Left ventricle myocardium inferior (tissue), 1 donor: ENCODE measurements at places on chromosomes 12 and 14. TPM values are rescaled to one million over a fixed set of nuclear protein-coding genes. Genes with fewer than 3 reads are reported as not detected.

- no peak for DNase-seq
Observed at GRCh38 chr14:77141214-77142004, at the start of gene ZDHHC22. TSS of gene ZDHHC22 (minus strand) at chr14:77141791. CDS start at chr14:77139738, 2,053 bp downstream.

GRCh38 chr12:71295953-71296352, 138.2 kb upstream of the TSPAN8 start:
- no peak for DNase-seq

DNA sequence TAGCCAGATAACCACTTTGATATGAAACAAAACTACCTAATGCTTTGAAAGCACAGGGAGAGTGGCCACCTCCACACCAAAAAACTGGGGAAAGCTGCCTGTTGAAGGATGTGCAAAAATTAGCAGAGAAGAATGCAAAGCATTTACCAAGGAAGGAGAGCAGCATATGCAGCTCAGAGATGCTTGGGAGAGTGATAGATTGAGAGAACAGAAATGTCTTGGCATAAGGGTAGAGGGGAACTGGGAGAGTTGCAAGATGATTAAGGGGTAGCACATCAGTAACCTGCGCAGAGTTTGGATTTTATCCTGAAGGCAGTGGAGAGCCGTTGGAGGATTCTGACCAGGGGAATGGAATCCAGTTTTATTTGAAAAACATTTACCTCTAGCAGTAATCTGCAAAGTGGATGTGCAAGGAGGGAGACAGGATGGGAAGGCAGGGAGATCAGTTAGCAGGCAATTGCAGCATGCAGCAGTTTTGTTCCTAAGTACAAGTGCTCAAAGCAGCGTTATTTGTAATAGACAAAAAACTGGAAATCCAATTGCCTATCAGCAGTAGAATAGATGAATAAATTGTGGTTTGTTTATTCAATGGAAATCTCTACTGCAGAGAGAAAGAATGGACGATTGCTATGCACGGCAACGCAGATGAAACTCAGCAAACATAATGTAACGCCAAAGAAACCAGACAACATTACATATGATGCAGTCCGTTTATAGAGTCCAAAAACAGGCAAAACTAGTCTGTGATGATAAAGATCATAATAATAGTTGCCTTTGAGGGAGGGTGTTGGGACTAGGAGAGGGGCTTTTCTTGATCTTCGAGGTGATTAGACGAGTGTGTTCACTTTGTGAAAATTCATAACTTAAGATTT, 81.5 kb downstream of the BHLHE41 start:
- no peak for DNase-seq

DNA sequence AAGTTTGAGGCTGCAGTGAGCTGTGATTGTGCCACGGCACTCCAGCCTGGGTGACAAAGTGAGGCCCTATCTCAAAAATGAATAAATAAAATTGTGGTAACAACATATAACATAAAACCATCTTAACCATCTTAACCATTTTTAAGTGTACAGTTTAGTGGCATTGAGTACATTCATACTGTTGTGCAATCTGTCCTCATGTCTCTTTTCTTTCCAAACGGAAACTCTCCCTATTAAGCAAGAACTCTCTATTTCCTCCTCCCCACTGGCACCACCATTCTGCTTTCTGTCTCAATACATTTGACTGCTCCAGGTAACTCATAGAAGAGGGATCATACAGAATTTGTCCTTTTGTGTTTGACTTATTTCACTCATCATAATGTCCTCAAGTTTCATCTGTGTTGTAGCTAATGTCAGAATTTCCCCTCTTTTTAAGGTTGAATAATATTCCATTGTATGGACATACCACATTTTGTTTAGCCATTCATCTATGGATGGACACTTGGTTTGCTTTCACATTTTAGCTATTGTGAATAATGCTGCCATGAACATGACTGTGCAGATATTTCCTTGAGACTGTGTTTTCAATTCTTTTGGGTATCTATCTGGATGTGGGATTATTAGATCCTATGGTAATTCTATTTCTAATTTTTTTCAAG, 4.4 kb upstream of the MARK3 start:
- DNase-seq = no peak

- no peak for DNase-seq
Observed at GRCh38 chr14:79510659-79511058, 700.6 kb downstream of the DIO2 start.

DNA sequence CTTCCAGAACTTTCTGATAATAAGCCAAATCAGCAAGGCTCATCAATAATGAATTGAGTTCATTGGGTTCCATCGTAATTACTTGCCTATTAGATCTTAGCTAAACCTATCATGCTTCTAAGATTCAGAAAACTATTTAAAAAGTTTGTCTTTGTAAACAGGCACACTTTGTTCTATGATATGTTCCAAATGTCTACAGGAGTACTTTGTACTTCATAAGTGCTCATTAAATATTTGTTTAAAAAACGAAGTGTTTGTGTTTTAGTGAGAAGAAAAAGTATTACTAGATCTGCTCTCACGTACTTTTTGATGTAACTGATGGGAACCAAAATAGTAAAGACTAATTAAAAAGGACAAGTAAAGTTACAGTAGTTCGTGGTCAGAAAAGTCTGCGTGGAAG, 172.8 kb upstream of the FLRT2 start:
- no peak for DNase-seq

DNA sequence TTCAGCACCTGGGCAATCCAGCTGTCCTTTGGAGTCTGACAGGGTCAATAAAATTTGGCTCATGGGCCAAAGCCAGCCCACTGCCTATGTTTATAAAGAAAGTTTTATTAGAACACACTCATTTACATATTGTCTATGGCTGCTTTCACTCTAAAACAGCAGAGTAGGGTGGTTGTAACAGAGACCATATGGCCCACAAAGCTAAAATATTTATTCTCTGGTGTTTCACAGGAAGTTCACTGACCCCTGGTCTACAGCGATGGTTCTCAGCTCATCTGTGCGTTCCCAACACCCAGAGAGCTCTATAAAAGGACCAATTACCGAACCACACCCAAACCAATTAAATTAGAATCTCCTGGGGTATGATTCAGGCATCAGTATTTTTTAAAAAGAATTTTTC, 37.7 kb upstream of the RTRAF start:
- DNase-seq = no peak

- DNase-seq = no peak
Observed at GRCh38 chr14:69997849-69998248, 118.6 kb downstream of the SMOC1 start.

DNA sequence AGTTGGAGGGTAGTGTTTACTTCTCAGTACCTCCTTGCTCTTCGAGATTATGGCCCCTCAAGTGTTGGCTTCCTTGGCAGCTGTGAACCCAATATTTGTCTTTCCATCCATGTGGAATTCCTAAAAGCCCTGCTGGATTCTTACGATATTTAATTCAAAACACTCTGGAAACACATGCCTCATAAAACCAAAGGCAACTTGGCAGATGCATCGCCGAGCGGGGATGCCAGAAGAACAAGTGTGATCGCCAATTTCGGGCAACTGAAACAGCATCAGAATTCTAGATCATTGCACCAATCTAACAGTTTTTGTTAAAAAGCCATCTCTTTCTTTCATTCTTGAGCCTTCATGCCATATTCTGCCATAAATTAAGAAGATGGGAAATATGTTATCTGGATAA, 934.4 kb downstream of the AACS start:
- DNase-seq = no peak

DNA sequence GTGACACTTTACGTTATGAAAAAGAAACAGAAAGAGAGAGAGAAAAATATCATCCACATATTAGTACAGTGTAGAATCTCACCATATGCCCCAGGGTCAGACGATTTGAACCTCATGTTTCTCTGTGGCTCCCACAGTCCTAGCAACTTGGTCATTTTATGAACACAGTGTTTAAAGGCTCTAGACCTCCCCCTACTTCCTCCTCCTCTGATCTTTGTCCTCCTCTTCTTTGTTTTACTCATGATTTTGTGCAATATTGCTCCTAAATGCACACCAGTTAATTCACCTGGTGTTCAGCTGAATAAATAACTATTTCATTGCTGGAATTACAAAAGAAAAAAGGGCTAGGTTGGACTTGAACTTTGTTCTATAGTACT, 18.2 kb downstream of the GLT1D1 start:
- DNase-seq = no peak

- no peak for DNase-seq
Observed at GRCh38 chr14:21988413-21988812, 314.8 kb upstream of the OR4E1 start.

GRCh38 chr12:105820429-105821125, 318.2 kb downstream of the NUAK1 start:
- no peak for DNase-seq

DNA sequence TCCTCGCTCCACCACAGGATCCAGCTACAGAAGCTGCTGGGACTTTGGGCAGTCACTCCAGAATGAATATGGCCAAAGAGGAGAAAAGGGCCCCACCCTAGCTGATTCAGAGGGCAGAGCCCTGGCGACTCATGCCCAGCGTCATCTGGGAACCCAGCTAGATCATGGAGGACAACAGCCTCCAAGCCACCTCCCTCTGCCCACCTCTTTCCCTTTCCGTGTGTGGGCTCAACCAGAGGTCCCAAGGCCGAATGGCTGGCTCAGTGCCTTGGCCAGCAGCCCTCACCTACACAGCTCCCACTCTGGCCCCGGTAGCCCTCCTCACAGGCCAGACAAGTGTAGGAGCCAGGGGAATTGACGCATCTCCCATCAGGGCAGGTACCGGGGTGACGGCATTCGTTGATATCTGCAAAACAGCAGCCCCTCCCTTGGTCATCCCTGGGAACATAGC, 17.4 kb downstream of the ISCA2 start:
- DNase-seq = no peak

GRCh38 chr12:14695715-14696141, 671 bp downstream of the GUCY2C start:
- no peak for DNase-seq

DNA sequence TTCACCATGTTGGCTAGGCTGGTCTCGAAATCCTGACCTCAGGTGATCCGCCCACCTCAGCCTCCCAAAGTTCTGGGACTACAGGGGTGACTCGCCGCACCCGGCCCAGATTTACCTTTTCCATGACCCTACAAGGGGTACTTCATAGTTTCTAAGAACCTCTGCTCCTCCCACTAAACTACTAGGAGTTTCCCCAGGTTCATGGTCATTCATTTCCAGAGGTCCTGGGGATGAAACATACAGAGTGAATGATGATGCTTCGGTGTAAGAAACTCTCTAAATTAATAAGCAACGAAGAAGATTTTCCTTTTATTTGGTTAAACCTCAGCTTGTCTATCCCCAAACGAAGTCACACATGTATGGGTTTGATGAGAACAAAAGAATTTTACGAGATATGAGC, 56.9 kb downstream of the AMN start:
- no peak for DNase-seq

DNA sequence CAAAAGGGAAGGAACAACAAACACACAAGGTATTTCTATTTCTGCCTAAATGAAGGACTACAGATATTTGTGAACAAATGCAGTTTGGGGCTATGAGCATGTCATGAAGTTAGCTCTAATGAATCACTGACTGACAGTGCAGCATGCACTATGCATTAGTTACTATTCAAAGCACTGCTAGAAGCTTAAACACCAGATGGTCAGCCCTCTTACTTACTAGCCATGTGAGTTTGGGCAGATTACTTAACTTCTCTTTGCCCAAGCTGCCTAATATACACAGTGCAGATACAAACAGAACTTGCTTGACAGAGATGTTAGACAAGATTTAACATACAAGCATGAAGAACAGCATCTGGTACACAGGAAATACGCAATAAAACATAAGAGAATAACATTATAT, 96.0 kb downstream of the ATXN2 start:
- no peak for DNase-seq

GRCh38 chr12:28346567-28346966, 156.3 kb downstream of the CCDC91 start:
- DNase-seq = no peak

DNA sequence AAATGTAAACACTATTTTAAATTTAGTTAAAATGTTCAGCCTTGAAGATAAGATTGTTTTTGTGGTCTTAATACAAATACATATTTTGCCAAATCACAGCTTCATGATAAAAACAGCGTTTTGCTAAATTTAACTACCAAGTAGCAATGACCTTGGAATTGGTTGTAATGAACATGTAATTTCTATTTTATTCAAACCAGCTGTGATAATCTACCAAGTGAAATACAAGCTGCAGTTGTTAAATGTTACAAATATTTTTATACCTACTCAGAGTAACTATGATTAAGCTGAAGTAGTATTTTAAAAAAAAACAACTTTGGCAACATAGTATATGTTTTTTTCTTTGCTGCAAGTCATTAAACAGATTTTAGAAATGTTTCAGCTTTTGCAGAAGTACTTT, 96.2 kb downstream of the CPSF2 start:
- DNase-seq = no peak

GRCh38 chr12:31018106-31018789, 55.4 kb upstream of the DDX11 start:
- DNase-seq = no peak

DNA sequence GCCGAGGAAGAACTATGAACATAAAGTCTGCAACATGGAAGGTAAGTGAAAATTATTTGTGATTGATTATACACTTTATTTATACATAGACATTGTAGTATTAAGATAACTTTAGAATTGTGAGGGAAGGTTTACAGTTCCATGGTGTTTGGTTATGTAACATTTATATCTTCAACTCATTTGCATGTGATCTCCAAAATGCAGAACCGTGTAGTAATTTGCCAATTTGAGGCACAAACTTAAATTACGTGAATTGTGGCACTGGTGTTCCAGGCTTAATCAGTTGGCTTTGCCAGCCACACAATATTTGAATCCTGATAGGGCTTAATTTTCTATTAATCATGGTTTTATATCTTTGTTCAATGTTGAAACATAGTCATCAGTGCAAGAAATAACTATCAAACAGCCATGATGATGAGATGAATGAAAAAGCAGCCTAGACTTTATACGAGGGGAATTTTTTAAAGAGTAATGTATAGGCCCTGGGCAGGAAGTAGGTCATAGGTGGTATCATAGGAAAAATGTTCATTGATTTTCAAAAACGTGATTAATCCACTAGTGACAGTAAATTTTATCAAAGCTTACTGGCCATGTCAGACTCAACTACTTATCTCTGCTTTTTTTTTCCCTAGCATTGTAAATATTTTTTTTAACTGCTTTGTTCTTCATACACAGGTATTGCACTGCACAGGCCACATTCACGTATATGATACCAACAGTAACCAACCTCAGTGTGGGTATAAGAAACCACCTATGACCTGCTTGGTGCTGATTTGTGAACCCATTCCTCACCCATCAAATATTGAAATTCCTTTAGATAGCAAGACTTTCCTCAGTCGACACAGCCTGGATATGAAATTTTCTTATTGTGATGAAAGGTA, 31.7 kb downstream of the HIF1A start:
- no peak for DNase-seq

Gene WSCD2
- total RNA-seq = 0.14 TPM

Gene OASL
- total RNA-seq = 0.25 TPM

Gene MMP17
- 0.77 TPM for total RNA-seq

Gene HRK
- 0.77 TPM for total RNA-seq

Gene PTHLH
- total RNA-seq = 3.7 TPM

Gene LHX5
- total RNA-seq = not detected

Gene TAS2R43
- not detected for total RNA-seq

Gene TNFAIP2
- total RNA-seq = 40.1 TPM

Gene GARIN6
- total RNA-seq = not detected
